Left lobe of liver (tissue), 2 donors: ENCODE measurements at places on chromosomes 3 and 15. TPM values are rescaled to one million over a fixed set of nuclear protein-coding genes. Genes with fewer than 3 reads are reported as not detected.

Gene SPSB4
- total RNA-seq, result 0.35 TPM

Gene KLF15
- 105 TPM for total RNA-seq

Gene SMCO1
- not detected for total RNA-seq

- no peak for DNase-seq
Observed at GRCh38 chr15:57896114-57896513, 169.4 kb downstream of the ALDH1A2 start.
